ENCODE measurements at places on chromosomes 6 and 20.

- no peak for DNase-seq
These were observed 51.9 kb upstream of the SLC22A16 start for GRCh38 chr6:110528101-110528929.

GRCh38 chr6:139247618-139248017 is 44.2 kb downstream of the TXLNB start:
- no peak for DNase-seq

GRCh38 chr20:25282034-25282781 is 34.3 kb downstream of the PYGB start:
- DNase-seq, result no peak

DNA sequence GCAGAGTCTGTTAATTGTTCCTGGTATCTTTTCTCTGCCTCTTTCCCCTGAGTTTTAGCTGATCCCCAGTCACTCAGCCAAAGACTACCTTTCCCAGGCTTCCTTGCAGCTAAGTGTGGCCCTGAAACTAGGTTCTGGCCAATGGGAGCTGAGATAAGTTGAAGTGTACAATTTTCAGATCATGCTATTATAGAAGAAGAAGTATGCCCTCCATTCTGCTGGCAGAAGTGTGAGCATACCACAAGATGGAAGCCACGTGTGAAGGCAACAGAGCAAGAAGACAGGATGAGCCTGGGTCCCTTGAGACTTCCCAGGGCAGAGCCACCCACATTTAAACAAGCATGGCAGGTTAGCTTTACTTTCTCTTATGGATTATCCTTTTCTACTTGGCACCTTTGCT is 273.2 kb downstream of the HIVEP2 start:
- DNase-seq, result no peak

GRCh38 chr6:31529329-31530150 is 778 bp downstream of the MCCD1 start:
- DNase-seq, result peak; percentile 62

GRCh38 chr6:115887891-115888290 is 172.8 kb downstream of the FRK start:
- no peak for DNase-seq

DNA sequence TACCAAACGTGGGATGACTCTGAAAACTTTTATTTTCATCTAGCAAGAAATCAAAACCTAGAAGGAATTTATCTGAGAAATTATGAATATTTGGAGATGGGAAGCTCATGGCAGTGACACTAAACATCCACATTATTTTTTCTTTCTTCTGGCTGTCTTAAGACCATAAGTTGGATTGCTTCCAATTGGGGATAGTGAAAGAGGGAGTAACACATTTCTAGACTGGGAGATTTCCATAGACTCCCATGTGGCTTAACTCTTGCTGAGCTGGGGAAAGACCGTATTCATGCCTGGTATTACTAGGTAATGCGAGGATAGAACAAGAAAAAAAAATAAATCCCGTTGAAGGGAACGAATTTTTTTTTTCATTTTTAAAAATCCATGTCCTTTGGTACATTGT is 120.0 kb downstream of the UTRN start:
- no peak for DNase-seq

DNA sequence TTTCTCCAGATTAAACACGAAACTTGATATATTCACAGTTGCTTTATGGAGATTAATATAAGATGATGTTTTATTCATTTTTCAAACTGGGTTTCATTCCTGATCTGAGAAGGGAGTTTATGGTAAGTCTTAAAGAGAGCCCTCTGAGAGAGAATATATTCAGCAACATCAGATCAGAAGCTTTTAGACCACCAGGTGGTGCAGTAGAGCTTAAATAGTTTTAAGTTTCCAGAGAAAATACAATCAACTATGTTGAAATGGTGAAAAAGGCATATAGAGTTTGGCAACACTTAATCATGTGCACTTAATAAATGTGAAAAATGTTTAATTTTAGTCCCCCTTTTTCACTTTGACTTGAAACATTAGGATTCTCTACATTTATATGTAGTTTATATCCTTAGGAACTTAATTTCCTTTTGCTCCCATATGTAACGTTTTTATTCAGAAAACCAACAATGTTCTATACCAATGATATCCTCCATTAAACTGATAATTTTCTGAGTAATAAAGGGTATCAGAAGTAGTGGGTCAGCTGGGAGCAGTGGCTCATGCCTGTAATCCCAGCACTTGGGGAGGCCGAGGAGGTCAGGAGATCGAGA is 86.4 kb upstream of the CLDN20 start:
- no peak for DNase-seq

- no peak for DNase-seq
These were observed 34.1 kb downstream of the PPP1R16B start for GRCh38 chr20:38839563-38839962.

DNA sequence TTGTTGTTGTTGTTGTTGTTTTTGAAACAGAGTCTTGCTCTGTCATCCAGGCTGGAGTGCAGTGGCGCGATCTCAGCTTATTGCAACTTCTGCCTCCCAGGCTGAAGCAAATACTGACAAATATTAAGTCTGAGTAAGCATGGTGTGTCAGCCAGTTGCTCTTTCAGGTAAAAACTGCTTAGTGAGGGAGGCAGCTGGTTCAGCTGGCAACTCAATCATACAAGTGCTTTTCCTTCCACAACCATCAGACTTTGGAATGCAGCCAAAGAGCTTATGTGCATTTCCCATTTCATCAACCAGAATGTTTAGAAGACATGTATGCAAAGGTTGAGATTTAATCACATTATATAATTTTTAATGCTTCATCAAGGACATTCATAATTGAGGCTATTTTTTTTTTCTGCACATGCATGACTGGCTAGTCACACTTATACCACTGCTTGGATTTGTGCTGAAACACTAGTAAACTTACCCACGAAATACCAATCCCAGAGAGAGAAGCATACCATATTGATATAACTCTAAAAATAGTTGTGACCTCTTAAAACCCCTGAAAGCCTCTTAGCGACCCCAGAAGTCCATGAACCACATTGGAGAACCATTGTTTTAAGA is 56.0 kb downstream of the CLIC5 start:
- DNase-seq, result no peak

DNA sequence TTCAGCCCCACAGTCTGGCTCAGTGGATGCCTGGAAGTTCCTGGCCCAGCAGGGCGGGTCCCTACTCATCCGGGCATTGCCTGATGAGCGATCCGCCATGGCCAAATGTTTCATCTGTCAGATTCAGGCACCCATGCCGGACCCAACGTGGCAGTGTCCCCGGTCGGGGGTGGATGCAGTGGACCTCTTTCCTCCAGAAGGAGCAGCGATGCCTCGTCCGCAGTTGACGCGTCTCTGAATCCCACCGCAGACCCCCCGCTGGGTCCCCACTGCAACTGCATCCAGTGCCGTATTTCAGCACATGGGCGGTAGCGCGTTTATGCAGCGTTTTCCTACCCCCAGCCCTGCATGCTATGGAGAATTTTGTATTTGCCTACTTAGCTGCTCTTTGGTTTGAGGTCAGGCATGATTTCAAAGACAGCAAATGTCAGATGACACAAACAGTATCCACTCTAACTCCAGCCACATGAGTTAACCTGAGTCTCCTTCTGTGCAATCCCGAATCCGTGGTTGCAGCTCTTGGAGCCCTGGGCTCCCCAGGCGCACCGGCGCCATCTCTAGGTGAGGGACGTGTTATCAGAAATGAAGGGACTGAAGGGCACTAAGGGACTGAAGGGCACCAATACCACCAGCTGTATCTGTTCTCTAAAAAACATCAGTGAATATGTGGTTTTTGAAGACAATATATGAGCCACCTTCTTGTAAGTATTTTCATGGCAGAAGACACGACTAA is 72.6 kb upstream of the THBS2 start:
- no peak for DNase-seq

DNA sequence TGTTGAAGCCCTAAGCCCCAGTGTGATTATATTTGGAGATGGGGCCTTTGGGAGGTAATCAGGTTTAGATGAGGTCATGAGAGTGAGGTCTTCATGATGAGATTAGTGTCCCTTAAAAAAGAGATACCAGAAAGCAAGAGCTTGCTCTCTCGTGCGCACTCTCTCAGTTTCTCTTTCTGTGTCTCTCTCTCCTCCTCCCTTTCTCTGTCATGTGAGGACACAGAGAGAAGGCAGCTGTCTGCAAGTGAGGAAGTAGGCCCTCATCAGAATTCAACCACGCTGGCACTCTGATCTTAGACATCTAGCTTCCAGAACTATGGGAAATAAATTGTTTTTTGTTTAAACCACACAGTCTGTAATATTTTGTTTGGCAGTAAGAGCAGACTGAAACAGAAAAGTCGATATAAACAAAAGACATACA is 180.5 kb downstream of the IBTK start:
- no peak for DNase-seq

DNA sequence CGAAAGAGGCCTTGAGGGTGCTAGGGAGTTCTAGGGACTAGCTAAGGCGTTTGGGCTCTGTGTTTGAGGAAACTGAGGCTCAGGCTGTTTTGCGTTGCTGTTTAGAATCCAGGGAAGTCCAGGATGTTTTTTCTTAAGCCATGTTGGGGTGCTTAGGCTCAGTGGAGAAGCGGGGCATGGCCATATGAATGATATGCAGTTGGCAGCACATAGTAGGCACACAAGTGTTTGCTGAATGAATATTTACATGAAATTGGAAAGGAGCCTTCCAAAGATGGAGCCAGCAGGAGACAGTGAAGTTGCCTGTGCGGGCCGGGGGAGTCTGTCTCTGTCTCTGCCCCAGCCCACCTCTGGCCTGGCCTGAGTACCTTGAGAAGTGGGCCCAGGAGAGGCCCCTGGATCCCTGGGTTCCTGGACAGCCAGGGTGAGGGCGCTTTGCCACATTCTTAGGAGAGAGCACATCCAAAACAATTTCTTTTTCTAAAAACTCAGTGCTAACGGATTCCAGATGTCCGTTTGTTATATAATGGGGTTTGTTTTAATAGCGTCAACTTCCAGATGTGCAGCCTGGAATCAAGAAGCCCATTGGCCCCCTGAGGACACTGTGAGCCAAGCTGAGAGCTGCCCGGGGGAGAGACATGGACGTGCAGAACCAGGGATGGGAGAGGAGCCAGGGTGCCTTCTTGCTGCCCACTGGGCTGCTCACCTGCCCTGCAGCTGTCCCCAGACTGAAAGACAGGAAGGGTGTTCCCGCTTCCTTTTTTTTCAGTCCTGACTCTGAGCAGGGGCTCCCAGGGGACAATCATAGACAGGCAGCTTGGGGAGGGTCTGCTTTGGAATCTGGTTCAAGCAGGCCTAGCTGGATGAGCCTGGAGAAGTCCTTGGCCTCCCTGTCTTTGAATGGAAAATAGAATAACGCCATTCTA is 20.1 kb upstream of the EMILIN3 start:
- DNase-seq, result no peak

- peak; percentile 54 for DNase-seq
These were observed 8.2 kb upstream of the PYGB start for GRCh38 chr20:25239387-25240370.
